ENCODE measurements at places on chromosomes 1 and 21.

GRCh38 chr1:162022626-162023025, 1.0 kb downstream of the OLFML2B start:
- peak; percentile 7 for DNase-seq

DNA sequence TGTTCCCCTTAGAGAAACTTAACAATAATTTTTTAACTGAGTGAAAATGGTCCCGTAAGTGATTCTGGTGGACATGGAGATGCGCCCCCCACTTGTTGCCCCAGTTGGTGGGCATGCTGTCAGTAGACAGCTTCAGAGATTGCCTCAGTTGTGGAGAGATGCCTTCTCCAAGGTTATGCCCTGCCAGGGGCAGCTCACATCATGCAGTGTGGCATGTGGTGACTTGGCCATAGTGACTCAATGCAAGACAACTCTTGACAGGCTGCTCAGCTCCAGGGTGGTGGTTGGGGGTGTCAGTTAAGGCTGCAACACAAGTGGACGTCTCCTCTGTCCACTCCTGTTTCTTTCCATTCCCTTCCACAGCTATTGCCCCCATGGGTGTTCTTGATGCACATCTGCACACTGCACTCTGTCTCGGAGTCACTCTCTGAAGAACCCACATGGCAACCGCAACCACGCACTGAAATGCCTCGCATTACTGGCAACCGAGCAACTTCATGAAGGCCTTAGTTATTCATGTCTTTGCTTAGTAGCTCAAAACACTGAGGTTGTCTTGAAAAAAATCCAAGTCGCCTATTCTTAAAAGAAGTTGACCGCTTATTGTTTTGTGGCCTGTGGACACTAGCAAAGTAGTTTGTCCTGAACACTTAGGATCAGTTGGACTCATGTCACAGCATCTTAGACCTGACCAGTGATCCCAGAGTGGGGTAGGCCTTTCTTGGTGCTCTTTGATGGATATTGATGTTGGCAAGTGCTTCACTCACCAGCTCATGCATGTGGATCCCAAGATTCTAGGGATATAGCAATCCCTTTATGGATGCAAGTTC, 54.8 kb upstream of the USP1 start:
- no peak for DNase-seq

- DNase-seq: no peak
These were observed 79.3 kb downstream of the HMCN1 start for GRCh38 chr1:185813401-185813979.

DNA sequence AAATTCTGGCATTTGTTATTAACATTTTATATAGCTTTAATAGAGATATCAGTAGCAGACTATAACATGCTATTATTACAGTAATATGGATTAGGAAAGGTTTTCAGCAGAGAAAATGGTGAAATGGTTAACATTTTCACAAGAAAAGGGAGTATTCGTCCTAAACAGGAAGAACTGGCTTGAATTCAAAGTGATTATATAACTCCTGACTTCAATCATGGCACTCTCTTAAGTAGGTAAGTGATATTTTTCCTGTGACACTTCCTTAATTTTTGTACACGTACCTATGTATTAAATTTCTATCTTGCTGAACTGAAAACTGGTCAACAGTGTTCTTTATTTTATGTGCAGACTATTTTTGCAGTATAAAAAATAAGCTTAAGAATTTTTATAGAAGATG, 67.9 kb upstream of the CNN3 start:
- no peak for DNase-seq

All from GM04503 (cell line).